ENCODE measurements at places on chromosomes 11 and 22. TPM values are rescaled to one million over a fixed set of nuclear protein-coding genes. Genes with fewer than 3 reads are reported as not detected.

RAG2 gene
- not detected for total RNA-seq

SLC37A2 gene
- 26.7 TPM for total RNA-seq

MAPK8IP1 gene
- total RNA-seq, result 0.34 TPM

MS4A7 gene
- not detected for total RNA-seq

GLYAT gene
- not detected for total RNA-seq

STK33 gene
- total RNA-seq, result 0.34 TPM

CCDC89 gene
- total RNA-seq, result 0.14 TPM

RBX1 gene
- total RNA-seq, result 20.6 TPM

FXYD6 gene
- total RNA-seq, result not detected

PDGFD gene
- under 0.01 TPM for total RNA-seq

LYVE1 gene
- not detected for total RNA-seq

LGALS12 gene
- not detected for total RNA-seq

IL10RA gene
- total RNA-seq, result under 0.01 TPM

SLC22A8 gene
- total RNA-seq, result not detected

OR8D1 gene
- not detected for total RNA-seq

TTC38 gene
- 9.8 TPM for total RNA-seq

PISD gene
- total RNA-seq, result 28.7 TPM

FOLH1 gene
- total RNA-seq, result 0.34 TPM

DEPDC7 gene
- 2.7 TPM for total RNA-seq

MOV10L1 gene
- under 0.01 TPM for total RNA-seq

OR51D1 gene
- not detected for total RNA-seq

DBX1 gene
- not detected for total RNA-seq

CDCA5 gene
- under 0.01 TPM for total RNA-seq

CASP5 gene
- 0.50 TPM for total RNA-seq

MOGAT2 gene
- total RNA-seq, result not detected

KRTAP5-1 gene
- not detected for total RNA-seq

PIWIL4 gene
- 1.00 TPM for total RNA-seq

Data from nasal cavity respiratory epithelium epithelial cell of viscerocranial mucosa (primary cell).